ENCODE measurements at places on chromosomes 4 and X.

- DNase-seq, result no peak
These were observed 421.0 kb downstream of the ADAM29 start for GRCh38 chr4:175339100-175339707.

- peak; percentile 5 for DNase-seq
These were observed 169.9 kb upstream of the AADAT start for GRCh38 chr4:170259631-170260153.

DNA sequence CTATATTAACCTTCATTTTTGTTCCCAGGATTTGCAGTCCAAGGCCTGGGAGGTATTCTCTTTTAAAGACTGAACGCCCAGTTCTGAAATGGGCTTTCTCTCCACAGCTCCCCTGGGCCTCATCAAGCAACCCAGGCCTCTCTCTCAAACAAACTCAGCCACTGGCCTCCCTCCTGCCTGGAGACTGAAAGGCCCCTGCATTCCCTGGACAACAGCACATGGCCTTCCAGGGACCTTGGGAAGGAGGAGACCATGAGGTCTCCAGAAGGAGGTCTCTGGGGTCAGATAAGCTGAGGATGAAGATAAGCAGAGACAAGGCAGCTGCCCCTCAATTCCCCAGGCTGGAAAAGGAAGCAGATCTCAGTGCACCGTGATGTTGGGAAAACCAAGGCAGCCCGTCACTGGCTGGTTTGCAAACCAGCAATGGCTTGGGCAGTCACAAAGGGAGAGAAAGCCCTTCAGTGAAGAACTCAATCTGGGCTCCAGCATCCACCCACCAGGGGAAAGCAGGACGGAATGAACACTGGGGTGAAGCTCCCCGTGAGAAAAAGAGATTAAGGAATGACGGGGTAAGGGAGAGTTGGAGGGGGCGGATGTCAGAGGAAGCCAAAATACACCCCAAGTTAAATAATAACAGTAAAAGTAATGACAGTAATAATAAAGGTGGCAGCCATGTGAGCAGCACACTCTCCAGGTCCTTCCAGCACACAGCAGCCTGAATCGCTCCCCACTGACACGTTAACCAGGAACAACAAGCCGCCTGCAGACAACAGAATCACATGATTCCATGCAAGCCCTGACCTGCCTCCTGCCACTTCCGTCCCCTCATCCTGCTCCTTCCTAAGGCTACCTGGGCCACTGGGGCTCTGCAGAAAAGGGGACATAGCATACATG, 22.3 kb downstream of the AMOT start:
- DNase-seq, result no peak

DNA sequence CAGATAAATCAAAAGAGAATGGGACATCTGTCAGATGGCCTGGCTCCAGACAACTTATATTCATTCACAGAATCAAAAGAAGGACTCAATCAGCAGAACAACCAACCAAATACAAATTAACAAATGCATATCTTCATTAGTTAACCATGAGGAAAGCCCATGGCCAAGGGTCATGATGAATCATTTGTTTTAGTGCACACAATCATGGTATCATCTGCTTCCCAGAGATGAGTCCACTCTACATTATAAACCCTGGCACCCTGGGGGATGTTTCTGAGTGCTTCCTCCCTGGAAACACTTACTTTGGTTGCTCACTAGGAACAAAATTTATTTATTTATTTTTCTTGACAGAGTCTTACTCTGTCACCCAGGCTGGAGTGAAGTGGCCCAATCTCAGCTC, 453.3 kb upstream of the HS3ST1 start:
- DNase-seq, result no peak

- DNase-seq, result no peak
These were observed 2.1 kb upstream of the PRSS12 start for GRCh38 chr4:118354913-118355312.

DNA sequence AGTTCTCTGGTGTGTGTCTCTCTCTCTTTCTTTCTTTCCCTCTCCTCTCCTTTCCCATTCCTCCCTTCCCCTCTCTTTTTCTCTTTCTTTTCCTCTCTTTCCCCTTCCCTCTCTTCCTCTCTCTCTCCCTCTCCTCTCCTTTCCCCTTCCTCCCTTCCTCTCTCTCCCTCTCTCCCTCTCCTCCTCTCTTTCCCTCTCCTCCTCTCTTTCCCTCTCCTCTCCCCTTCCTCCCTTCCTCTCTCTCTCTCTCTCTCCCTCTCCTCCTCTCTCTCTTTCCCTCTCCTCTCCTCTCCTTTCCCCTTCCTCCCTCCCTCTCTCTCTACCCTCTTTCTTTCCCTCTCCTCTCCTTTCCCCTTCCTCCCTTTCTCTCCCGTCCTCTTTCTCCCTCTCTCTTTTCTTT, 12.4 kb upstream of the EOLA1 start:
- DNase-seq, result no peak

DNA sequence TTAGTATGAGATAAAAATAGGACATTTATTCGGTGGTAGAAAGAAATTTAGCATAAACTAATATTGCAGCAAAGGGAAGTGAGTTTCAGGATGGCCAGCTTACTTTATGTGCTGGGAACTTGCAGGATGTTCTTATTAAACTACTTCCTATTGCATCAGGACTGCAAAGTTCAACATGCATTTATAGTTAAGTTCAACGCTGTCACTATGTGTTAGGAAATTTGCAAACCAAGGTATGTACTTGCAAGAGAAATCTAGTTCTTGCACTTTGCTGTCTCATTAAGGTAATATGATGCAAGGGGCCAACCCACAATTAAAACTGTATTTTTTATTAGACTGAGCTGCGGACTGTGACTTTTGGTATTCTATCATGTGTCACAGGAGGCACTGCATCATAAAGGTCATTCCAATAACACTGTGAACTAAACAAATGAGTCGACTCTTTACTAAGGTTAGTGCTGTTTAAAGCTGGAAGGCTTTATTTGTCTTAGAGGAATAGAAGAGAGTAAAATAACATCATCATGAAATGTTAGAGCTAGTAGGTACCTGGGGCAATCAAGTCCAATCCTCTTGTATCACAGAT, 1525.7 kb upstream of the TENM3 start:
- no peak for DNase-seq

DNA sequence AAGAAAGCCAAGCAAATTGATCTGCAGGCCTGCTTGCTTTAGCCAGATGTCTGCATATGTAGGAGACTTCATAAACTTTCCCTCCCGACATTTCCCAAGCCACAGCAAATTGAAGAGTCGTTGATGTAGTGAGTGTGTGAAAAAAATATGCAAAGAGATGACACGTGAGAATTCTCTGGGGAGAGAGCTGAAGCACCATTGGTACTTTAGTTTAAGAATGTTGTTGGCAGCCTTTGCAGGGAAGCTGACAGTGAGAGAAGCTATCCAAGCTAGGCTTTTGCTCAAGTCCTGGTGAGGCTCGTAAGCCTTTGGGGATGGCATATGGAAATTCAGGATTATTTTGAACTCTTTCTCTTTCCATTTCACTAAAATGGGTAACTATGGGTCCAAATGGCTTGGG, 87.5 kb downstream of the GLRA2 start:
- no peak for DNase-seq

- DNase-seq, result no peak
These were observed 1.6 kb upstream of the SETD7 start for GRCh38 chr4:139557556-139558110.

DNA sequence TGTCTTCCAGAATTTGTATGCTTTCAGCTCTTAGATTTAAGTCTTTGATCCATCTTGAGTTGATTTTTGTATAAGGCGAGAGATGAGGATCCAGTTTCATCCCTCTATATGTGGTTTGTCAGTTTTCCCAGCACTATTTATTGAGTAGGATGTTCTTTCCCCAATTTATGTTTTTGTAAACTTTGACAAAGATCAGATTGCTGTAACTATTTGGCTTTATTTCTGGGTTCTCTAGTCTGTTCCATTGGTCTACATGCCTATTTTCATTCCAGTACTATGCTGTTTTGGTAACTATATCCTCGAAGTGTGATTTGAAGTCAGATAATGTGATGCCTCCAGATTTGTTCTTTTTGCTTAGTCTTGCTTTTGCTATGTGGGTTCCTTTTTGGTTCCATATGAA, 60.7 kb downstream of the IL15 start:
- DNase-seq, result no peak

DNA sequence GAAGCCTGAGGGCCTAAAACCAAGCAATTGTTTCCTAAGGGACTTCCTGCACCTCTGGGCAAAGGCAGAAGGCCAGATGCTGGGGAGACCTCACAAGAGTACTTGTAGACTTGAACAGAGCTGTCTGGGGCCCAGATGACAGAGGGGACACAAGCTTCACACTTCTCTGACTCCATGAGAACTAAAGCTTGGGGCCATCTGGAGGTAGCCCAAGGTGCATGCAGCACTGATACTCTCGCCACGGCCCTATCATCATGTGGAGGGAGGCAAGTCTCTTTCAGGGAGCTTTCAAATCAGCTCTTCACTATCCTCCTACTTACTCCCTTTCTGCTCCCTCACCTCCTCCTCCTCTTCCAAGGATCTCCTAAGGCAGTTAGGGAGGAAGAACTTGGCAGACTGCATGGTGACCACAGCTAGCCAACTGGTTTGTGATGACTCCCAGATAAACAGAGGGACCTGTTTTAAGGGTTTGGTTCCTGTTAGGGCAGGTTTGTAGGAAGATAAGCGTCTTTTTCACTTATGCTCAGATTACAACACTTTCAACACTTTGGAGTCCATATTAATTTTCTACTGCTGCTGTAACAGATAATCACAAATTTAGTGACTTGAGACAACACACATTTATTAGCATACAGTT, 23.8 kb downstream of the MSL3 start:
- no peak for DNase-seq

DNA sequence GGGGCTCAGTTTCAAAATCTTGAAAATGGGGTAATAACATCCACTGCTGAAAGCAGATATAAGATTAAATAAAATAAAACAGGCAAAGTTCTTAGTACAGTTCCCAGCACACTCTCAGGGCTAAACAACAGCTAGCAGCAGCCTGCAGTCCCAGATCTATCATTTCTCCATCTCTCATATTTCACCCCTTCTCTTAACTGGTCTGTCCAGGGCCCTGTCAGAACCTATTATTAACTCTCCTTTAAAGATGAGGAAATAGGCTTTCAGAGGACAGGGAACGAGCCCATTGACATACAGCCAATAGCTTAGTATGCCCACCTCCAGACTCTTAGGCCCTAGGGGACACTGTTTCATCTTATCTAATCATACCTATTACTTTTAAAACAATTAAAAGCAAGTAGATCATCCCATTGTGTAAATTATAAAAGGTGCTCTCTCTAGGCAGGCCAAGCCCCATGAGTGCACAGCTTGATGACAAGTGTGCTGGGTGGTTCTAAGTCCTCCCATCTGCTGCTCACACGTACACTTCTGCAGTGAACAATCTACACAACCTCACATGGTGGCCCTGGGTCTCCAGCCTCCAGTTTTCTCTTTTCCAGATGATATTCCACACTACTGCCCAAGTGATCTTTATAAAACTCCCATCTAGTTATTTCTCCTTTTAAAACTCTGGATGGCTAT, 119.0 kb downstream of the APBB2 start:
- no peak for DNase-seq

- DNase-seq, result no peak
These were observed at the start of gene SOD3 for GRCh38 chr4:24794916-24795665. SOD3 (plus strand) TSS chr4:24795573; CDS start chr4:24799522, 3,949 bp downstream.
